ENCODE measurements at places on chromosomes 3 and 15.

GRCh38 chr15:63953524-63953923 lies 92.8 kb downstream of the DAPK2 start:
- no peak for DNase-seq

DNA sequence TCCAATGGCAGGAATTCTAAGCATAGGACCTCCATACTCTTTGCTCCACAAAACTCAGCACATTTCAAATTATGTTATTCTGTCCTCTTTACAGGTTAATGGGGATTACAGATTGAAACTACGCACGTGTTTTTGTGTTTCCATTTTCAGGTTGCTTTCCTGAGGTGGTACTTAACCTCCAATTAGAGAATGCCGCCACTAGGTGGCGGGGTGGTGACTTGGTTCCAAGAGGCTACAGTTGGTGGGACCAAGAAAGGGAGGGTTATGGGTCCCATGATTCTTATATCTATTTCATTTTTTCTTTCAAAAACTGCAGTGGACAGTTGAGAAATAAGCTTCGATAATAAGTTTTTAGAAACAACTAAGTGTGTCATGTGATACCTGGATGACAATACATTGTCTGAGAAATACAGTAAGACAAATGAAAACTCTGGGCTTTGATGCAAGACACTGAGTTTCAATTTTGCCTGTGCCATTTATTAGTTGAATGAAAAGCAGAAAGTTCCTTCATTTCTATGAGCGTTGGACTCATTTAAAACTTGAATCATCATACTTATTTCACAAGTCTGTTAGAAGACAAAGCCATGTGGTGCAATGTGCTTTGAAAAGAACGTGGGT lies 539.0 kb downstream of the FGF12 start:
- peak; percentile 35 for DNase-seq

DNA sequence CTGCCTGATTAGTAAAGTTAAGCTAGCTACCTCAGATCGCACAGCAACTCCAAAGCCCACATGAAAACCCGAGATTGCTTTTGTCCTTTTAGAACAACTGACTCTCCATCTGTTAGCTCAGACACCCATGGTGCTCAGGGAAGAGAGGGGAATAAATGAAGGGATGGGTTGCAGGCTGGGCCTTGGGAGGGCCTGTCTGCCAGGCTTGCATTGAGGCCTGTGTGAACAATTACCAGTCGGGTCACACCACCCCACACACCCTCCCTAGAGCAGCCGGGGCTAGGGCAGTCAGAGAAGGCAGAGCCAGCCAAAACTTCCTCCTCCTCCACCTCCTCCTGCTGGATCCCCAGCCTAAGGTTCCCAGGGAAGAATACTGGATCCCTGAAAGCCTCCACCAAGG lies 8.8 kb upstream of the PRKAR2A start:
- no peak for DNase-seq

DNA sequence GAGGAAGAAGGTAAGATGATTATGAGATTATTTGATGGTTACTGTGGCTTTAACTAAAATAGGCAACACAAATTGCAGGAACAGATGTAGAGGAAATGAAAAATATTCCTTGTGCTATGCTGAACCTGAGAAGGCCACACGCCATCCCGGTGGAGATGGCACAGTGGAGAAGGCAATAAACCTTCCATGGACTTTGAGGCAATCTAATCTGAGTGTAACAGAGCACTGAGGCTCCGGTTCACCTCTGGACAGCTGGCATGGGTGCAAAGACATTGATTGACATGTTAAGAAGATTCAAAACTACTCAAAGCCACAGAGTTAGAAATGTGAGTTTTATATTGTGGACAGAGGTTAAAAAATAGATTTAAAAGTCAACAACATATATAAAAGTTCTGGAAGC lies 535.7 kb downstream of the AGBL1 start:
- DNase-seq = no peak

- peak; percentile 78 for DNase-seq
Observed at GRCh38 chr3:61638741-61639140, 77.4 kb downstream of the PTPRG start.

GRCh38 chr3:12495749-12496452 lies 11.6 kb downstream of the TSEN2 start:
- no peak for DNase-seq

DNA sequence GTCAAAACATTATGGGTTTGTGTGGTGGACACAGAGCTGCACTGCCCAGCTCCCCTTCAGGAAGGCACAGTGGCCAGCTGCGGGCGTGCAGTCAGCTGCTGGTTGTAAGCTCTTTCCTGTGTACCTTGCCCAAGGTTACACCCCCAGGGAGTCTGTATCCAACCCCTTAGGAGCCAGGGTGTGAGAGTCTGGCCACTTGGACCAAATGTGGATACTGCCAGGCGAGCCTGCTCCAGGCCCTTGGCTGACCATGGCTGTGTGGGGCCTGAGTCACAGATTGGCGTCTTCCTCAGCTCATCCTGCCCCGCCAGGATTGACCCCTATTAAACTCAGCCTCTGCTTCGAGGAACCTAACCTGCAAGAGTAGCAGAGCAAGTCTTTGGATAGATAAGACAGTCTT lies 56.9 kb downstream of the ABHD5 start:
- DNase-seq = no peak

DNA sequence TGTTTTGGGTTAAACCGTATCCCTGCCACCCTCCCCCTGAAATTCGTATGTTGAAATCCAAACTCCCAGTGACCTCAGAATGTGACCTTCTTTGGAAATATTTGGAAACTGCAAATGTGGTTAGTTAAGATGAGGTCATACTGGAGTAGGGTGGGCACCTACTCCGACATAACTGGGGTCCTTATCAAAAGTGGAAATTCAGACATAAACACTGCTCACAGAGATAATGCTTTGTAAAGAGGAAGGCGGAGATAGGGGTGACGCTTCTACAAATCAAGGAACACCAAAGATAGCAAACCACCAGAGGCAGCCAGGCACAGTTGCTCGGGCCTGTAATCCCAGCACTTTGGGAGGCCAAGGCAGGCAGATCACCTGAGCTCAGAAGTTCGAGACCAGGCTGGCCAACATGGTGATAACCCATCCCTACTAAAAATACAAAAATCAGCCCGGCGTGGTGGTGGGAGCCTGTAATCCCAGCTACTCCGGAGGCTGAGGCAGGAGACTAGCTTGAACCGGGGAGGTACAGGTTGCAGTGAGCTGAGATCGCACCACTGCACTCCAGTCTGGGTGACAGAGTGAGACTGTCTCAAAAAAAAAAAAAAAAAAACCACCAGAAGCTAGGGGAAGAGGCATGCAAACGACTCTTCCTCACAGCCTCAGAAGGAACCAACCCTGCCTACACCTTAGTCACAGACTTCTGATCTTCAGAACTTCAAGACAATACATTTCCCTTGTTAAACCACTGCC lies 51.1 kb upstream of the CHD2 start:
- peak; percentile 83 for DNase-seq

DNA sequence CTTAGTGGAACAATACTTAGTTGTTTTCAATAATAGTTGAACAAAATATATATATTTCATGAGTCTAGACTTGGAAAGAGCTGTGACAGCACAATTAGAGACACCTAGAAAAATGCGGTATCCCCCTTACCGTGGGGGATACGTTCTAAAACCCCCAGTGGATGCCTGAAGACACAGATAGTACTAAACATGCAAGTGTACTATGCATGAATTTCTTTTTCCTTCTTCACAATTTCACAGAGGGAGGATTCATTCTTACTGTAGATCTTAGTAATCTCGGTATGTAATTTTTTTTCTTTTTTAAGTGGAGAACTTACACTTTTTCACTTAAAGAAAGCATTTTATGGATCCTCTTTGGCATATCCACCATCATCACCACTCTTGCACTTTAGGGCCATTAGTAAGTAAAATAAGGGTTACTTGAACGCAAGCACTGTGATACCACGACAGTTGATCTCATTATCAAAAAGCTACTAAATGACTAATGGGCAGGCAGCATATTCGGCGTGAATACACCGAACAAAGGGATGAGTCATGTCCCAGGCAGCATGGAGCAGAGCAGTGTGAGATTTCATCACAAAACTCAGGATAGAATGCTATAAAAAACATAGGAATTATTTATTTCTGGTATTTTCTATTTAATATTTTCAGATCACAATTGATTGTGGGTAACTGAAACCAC lies 72.3 kb upstream of the ZNF280D start:
- DNase-seq = peak; percentile 87

Measured in fibroblast of skin of scalp (primary cell).